Left renal cortex interstitium (tissue), 4 donors: ENCODE measurements at places on chromosomes 16 and 17. TPM values are rescaled to one million over a fixed set of nuclear protein-coding genes. Genes with fewer than 3 reads are reported as not detected.

Gene CBX8
- 14.5 TPM for polyA plus RNA-seq

Gene MPV17L
- 8.0 TPM for polyA plus RNA-seq

Gene CACNG4
- 3.3 TPM for polyA plus RNA-seq

Gene SECTM1
- 1.3 TPM for polyA plus RNA-seq

Gene WNT3
- 1.4 TPM for polyA plus RNA-seq

Gene MTSS2
- polyA plus RNA-seq, result 45.5 TPM

Gene KRT39
- polyA plus RNA-seq, result not detected

Gene TBC1D26
- polyA plus RNA-seq, result 1.0 TPM

Gene HES7
- not detected for polyA plus RNA-seq

Gene CCL17
- not detected for polyA plus RNA-seq

Gene TBX6
- polyA plus RNA-seq, result 2.4 TPM

Gene GINS3
- 12.5 TPM for polyA plus RNA-seq

Gene KLHL10
- polyA plus RNA-seq, result not detected

Gene NDUFB10
- 129 TPM for polyA plus RNA-seq

Gene YBX2
- polyA plus RNA-seq, result 3.6 TPM

Gene PRSS36
- polyA plus RNA-seq, result 1.7 TPM

Gene KCNH4
- 0.03 TPM for polyA plus RNA-seq

Gene YPEL2
- polyA plus RNA-seq, result 28.6 TPM

Gene PRAC1
- not detected for polyA plus RNA-seq

Gene CPHXL2
- polyA plus RNA-seq, result not detected
